T47D (cell line): ENCODE measurements at places on chromosomes 12 and 14.

- DNase-seq: no peak
Observed at GRCh38 chr12:93154096-93154728, 223.5 kb upstream of the NUDT4 start.

GRCh38 chr12:62659453-62660295 is 193.0 kb downstream of the MON2 start:
- DNase-seq: no peak

GRCh38 chr14:70832561-70833305 is 23.4 kb upstream of the MAP3K9 start:
- DNase-seq: no peak

DNA sequence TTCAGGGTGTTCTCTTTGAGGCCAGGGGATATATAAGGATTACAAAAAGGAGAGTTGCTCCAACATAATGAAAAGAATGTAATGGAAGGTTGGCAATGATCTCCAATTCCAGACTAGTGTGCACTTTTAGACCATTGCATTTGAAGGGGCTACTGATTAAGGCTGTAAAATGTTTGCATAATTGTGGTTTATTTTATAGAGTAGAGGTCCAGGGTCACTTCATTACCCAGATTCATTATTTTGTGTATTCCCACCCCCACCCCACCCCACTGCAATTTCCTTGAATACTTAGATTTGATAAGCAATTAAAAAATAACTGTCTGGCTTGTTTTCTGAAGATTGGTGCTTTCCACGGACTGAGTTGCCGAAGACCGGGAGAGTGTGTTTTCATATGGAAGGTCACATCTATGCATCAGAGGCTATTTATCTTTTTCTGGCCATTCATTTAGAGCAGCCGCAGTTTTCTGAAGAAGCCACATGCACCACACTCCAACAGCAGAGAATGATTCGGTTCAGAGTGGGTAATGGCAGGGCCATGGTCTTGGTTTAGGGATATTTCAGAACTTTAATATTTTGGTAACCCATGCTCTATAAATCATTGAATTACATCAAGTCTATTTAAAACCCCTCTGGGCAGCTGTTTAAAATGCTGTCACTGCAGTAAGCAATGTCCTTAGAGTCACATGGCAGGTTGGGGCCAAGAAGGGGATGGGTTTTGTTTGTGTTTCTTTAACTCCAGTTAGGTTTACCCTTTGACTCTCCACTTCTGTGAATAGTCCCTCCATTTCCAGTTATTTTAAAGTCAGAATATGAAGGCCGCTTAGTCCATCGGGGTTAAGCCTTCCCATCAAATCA is 94.6 kb downstream of the TMEM30B start:
- no peak for DNase-seq

DNA sequence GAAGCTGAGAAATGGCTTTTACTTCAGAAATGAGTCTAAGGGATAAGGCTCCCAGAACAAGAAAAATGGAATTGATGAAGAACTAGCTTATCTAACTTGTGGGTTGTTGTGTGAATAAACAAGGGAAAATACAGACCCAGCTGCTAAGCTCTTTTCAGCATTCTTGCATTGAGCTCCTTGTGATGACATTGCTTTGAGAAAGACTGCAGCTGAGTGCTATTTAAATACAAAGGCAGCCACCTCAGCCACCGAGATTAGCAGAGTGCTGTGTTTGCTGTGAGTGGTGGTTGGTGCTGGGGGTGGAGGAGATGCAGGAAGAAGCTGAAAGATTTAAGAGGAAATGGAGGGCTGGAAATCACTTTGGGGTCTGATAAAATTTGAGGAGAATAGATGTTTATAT is 396.0 kb upstream of the PRICKLE1 start:
- no peak for DNase-seq

DNA sequence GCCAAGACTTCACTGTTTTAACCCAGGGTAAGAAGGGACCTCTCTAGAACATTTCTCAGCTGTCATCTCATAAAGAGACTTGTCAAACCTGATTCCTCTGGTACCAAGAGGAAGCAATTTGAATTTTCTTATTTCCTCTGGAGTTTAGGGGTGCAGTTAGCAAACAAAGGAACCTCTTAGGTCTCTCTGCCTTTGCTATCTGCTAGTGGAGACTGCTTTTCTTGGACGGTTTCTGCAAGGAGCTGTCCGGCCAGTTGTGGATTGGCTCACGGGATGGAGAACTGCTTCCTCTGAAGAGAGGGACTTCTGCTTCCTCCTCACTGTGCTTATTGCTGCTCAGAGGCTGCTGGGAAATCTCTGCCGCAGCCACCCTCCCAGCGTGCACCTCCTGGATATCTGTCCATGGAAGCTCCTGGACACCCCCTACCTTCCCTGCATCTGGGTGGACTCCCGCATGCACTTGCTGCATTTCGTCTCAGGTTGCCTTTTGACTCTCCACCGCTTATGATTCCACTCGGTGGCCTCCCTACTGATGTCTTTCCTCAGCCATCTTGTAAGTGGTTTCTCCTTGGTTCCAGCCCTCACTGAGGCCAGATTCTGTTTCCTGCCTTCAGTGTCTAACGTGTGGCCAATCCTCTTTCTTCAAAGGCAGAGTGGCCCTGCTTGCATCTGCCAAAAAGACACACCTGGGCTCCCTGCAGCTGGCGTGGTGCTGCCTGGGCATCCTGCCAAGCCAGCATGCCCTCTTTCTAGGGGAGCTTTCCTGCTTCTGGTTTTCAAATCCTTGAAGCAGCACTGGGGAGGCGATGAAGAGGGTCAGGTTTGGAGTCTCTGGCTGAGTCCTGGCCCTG is 187.3 kb downstream of the CHST11 start:
- peak; percentile 17 for DNase-seq

- no peak for DNase-seq
Observed at GRCh38 chr12:3380200-3381043, 110.6 kb upstream of the PRMT8 start.

DNA sequence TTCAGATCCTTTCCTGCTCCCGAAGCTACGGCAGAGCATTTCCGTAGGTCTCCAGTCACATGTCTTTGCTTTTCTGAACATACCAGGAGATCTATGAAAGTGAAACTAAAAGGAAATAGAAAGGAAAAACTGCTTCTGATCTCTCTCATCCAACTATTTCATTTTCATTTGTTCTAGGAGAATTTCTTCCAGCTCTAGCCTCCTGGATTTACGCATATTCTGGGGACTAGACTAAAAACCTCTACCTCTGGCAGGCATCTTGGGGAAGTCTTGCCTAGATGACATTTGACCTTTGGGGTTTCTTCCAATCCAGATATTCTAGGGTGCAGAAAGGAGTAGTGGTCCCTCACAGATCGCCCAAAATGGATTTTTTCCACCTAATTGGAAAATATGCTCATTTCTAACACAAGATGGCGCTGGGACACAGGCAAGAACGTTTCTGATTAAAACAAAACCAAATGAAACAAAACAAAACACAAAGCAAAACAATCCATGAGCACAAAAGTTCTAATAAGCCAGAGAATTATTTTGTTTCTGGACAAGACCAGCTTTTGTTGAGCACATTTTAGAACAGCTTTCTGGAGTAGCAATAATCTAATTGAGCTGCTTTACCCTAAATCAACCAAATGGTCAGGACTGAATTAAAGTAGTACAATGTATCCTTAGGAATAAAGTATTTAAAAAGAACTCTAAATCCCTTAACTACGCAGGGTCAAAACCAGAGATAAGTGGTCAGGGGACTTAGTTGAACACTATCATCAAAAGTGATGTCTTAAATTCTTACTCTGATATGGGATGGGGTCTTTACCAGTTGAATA is 12.3 kb upstream of the PARP11 start:
- DNase-seq: no peak

DNA sequence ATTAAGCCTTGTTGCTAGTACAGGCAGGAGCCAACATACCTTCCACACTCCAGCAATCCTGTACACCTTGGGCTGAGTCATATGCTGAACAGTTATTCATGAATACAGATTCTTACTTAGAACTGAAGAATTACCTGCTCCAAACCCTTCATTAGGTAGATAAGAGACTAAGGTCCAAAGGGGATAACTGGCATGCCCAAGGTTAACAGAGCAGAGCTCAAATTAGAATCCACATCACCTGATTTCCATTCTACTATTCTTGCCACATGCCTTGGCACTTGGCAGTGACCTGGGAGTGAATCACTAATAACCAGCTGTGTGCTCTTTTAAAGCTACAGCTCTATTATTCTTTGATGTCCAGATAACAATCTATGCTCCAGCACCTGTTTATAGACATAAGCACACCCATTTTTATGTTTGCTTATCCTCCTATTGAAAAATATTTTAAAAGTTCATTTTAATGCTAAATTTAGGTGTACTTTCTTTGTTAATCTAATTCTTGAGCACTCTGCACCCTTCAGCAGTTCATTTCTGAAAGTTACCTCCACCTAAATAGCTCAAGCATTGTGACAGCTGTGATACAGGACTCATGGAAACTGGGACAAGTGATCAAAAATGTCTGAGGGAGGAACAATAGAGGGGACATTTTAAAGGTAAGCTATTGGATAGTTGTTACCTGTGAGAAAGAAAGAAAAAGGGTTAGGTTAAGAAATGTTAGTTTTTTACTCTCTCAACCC is 19.4 kb downstream of the LPCAT3 start:
- no peak for DNase-seq
